NCI-H1105 (cell line): ENCODE measurements at places on chromosomes 12 and 14.

- no peak for DNase-seq
Measured at GRCh38 chr14:55071870-55072640, 20.6 kb downstream of the MAPK1IP1L start.

- DNase-seq = no peak
Measured at GRCh38 chr12:85669911-85670310, 166.3 kb downstream of the RASSF9 start.

GRCh38 chr12:118183711-118184110, 47.8 kb downstream of the PEBP1 start:
- no peak for DNase-seq

- no peak for DNase-seq
Measured at GRCh38 chr14:92143309-92143708, 21.5 kb downstream of the CPSF2 start.

GRCh38 chr12:27502021-27502435, 22.0 kb upstream of the PPFIBP1 start:
- DNase-seq = no peak

GRCh38 chr12:89481213-89481914, 43.2 kb downstream of the GALNT4 start:
- no peak for DNase-seq

DNA sequence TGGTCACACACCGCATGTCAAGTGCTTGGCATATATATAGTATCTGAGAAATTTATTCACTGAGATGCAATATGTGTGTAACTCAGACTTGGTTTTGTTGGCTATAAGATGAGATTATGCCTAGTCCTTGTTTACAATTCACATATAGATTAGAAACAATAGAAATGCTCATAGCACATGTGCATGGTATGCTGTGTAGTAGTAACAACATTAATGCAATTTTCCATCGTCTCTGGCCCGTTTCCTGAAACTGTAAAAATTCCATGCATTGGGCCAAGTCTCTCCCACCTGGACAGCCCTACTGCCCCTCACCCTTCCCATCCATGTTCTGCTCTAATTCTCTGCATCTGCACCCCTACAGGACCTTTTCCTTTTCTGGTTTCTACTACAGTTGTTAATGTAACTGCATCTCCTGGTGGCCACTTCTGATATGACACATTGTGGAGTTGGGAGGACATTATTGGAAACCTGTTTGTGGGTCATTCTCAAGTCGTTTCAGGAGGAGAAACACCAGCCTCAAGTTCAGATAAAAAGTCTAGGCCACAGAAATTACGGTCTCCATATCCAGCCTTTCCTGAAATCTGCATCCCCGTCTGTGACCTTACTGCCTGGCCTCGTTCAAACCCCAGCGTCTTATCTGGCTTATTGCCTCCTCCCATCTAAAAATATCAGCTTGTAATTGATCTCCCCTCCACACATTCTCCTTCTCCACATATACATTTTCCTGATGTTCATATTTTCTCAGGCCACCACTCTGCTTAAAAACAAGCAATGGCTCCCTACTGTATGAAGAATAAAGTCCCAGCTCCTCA, 37.5 kb downstream of the EMP1 start:
- DNase-seq = no peak

DNA sequence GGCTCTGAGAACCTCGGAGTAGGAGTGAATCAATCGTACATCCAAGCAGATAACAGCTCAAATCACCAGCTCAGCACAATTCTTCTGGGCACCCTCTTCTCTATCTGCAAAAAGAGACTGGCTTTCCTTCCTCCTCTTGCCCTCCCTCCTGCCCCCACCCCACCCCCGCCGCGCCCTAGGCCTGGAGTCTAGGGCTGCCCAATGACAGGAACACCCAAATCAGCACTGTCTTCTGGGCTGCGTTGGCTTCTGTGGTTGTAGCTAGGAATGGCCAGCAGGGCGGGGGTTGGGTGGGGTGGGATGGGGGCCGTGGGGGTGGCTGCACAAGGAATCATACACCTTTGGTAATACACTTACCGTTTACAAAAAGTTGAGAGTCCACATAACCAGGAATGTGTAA, 28.0 kb upstream of the TMCC3 start:
- DNase-seq = no peak

DNA sequence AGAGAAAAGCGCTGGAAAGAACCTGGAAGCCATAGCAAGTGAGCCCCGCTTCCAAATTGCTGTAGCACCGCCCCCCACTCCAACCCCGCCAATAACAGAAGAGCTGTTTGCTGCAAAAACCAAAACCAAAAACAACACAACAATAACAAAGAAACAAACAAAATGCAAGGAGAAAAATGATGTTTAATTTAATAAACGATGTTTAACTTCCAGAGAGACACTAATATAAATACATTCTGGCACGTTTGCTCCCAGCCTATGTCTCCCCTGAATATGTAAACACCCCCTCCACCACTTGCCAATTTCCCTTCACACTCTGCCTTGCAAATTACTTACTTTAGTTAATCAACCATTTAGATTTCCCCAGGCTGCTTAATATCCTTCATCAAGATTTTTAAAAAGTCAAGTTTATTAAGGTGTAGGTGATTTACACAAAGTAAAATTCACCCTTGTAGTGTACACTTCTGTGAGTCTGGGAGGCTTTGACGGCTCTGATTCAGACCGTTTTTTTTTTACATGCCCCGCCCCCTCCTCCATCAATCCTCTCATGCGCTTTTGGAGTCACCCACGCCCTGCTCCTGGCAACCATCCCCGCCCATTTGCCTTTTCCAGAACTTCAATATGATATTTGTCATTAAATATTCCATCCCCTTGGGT, 482 bp upstream of the IFI27L2 start:
- DNase-seq = peak; percentile 73

- peak; percentile 87 for DNase-seq
Measured at GRCh38 chr14:96267336-96267735, 11.3 kb downstream of the BDKRB1 start.

- no peak for DNase-seq
Measured at GRCh38 chr14:64841121-64841651, 38.5 kb downstream of the SPTB start.

- DNase-seq = no peak
Measured at GRCh38 chr14:87018294-87018693, 974.7 kb downstream of the GALC start.

DNA sequence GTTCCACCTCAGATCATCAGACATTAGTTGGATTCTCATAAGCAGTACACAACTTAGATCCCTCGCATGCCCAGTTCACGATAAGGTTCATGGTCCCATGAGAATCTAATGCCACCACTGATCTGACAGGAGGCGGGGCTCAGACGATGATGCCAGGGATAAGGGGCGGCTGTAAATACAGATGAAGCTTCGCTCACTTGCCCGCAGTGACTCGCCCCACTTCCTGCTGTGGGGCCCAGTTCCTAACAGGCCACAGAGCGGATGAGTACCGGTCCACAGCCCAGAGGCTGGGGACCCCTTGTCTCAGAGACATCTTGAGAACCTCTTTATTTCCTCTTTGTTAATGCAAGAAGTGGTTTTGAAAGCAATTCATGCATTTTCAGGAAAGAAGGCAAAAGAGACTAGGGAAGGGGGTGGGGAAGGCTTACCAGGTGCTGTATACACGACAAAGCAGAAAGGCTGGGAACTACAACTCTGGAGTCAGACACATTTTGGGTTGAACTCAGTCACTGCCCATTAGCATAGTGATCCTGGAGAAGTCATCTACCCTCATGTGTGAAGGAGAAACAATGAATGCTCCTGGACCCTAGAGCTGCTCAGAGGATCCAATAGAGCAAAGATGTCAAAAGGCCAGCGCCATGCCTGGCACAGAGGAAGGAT, 68.7 kb downstream of the EID3 start:
- DNase-seq = no peak

DNA sequence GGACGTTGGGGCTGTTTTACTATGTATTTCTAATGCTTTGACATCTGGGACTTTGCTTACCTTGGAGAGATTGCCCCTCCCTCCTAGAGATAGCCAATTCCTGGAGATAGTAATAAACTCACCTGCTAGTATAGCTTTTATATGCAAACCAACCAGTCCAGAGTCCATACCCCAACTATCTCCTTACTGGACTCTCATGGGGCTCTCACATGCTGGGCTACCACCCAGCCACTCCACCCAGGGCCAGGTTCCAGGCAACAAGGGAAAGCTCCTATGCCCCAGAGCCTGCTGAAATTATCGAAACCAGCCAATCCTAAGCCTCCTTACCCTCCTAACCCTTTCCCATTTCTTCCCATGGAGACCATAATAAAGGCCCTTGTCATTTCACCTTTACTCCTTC, 25.5 kb upstream of the MGP start:
- no peak for DNase-seq

- no peak for DNase-seq
Measured at GRCh38 chr12:12534166-12534866, 28.3 kb downstream of the DUSP16 start.
